ENCODE measurements at places on chromosomes 1 and 21. TPM values are rescaled to one million over a fixed set of nuclear protein-coding genes. Genes with fewer than 3 reads are reported as not detected.

- DNase-seq, result no peak
These were observed 1.0 kb upstream of the MFN2 start for GRCh38 chr1:11979028-11979850.

- DNase-seq, result no peak
These were observed 379.8 kb upstream of the RUNX1 start for GRCh38 chr21:35428937-35429336.

- DNase-seq, result peak; percentile 28
These were observed 72.0 kb upstream of the KCNA3 start for GRCh38 chr1:110746644-110747259.

- no peak for DNase-seq
These were observed 43.2 kb downstream of the RHOU start for GRCh38 chr1:228778466-228778865.

DNA sequence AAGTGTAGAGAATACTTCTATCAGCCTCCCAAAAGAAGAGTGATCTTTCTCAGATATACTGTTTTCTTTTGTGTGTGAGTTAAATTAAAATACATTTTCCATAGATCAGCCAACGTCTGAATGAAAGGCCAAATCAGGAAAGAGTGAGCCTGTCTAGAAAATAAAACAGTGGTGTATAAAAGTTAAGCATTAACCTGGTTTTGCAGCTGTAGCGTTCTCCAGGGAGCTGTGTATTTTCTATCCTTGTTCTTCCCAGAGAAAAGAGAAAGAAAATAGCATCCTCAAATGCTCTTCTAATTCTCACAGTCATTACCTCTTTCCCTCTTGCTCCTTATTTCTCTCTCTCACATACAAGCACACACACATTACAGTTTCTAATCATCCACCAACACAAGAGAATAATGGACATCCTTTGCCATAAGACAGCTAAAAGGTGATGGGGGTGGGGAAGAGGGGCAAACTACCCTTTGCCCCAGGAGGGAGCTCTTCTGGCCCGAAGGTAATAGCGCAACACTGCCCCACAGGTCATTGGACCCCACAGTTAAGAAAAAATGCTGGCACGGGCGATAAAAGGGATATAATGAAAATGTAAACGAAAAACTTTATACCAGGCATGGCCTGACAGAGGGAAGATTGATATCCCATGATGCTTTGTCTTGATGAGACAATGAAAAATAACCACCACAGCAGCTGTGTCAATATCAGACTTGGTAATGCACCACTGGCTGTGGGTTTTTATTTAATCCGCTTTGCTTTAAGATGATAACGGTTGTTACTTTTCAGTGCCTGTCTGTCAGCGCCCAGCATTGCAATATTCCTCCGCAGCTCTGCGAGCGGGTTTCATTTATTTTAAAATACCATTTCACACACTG, 150.3 kb downstream of the NUF2 start:
- DNase-seq, result no peak

DNA sequence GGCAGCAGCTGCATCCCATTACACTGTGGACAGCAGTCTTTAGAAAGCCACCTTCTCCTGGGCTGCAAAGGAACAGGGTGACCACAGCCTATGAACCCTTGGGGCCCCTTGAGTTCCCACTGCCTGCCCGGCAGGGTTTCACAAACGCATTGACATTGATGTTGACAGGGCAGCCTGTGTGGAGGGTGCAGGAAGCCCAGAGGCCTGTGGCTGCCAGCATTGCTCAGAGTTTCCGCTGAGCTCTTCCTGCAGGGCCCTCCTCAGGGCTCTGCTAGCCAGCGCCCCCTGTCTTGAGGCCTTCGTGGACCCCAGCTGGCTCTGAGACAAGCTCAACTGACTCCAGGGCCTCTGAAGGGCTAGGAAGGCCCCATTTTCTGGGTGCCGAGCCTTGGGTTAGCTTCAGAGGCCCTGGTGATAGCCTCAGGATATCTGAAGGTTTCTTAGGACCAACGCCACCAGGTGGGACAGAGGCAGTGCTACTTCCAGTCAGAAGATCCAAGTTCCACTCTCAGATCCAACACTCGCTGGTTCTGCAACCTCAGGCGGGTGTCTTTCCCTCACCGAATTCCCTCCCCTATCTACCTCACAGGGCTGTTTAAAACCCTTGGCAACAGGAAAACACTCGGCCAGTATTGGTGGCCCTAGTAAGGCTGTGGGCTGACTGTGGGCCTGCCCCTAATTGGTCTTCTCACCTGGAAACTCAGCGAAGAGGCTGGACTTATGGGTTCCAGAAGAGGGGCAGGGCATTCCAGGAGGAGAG, 27.2 kb upstream of the EPS8L3 start:
- DNase-seq, result peak; percentile 11

GRCh38 chr1:246969621-246970020, 37.9 kb upstream of the AHCTF1 start:
- no peak for DNase-seq

Gene CD164L2
- total RNA-seq, result not detected

DNA sequence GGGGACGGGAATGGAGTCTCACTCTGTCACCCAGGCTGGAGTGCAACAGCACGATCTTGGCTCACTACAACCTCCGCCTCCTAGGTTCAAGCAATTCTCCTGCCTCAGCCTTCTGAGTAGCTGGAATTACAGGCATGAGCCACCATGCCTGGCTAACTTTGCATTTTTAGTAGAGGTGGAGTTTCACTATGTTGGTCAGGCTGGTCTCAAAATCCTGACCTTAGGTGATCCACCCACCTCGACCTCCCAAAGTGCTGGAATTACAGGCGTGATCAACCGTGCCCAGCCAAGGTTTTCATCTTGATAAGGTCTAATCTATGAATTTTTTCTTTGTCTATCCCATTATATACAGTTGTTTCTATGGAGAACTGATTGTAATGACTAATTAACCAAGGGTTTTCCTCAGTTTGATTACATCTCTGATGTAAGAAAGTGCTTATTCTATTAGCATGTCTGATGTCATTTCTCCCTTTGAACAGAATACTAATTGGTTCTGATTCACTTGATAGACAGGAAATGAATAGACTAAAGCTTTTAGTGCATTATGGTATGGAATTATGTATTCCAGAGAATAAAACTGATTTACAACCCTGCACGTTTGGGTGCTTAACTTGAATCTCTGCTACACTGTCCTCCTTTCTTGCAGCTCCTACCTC, 11.9 kb downstream of the PACC1 start:
- no peak for DNase-seq

Gene DIRAS3
- 0.24 TPM for total RNA-seq

DNA sequence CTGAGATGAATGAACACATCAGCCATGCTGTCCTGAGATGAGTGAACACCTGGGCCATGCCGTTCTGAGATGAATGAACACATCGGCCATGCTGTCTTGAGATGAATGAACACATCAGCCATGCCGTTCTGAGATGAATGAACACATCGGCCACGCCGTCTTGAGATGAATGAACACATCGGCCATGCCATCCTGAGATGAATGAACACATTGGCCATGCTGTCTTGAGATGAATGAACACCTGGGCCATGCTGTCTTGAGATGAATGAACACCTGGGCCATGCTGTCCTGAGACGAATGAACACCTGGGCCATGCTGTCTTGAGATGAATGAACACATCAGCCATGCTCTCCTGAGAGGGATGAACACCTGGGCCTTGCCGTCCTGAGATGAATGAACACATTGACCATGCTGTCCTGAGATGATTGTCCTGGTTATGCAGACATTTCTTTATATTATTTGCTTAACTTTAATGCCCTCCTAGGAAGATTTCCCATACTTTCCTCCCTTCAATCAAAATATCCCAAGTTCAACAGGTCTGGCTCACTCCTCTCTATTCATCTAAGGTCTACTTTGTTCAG, 48.6 kb upstream of the COL6A1 start:
- no peak for DNase-seq

GRCh38 chr1:109025694-109026093, 16.2 kb downstream of the WDR47 start:
- DNase-seq, result no peak

DNA sequence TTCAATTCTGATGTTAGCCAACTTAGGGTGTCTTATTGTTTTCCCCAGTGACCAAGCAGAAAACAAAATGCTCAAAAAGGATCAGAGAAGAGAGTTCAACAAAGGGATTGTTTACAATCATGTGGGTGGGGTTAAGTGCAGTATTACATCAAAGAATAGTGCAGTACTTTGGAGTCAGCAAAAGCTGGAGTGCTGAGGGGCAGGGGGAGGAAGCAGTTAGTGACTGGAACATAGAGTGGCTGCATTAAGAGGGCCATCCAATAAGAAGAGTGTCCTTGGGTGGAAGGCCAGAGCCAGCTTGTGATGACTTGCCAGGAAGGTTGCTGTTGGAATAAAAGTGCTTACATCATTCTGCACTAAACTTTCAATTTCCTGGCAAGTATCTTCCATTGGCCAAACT, 175.5 kb downstream of the CYYR1 start:
- no peak for DNase-seq

DNA sequence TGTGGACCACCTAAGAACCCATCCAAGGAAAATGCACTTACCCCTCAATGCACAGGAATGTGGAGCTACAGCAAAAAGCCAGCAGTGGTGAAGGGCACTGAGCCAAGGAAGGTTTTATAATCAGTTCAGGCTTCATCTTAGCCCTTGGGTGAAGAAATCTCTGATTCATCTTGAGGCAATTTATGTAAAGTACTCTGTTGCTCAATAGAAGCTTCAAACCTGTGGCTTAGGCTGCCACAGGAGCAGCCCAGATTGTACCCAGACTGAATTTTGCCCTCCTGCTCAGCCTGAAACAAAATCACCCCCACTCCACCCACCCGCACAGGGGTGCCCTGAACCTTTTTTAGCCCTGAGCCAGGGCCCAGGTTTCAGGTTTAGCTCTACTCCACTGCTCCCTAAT, at the start of gene S100A12:
TSS of gene S100A12 (minus strand) at position 111 of the 400 bp plus-strand sequence. CDS start 1,029 bp downstream, outside the sequence.
- DNase-seq, result no peak
